Neural crest cell (in vitro differentiated cells): ENCODE measurements at places on chromosomes 6 and 20.

DNA sequence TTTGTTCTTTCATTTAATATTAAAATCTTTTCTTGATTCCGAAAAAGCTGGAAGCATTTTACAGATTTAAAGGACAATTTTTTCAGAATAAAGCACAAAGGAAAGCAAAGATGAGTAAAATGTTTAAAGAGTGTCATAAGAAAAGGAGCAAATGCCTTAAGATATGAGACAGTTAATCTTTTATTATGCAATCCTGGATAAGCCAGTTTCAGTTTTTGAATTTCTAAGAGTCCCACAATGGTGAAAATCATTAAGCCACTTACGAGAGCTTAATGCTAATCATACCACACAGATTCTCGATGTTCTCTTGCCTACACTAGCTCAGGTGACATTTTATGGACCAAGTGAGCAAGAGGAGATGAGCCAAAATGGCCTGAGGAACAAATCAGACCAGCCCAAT is 103.7 kb upstream of the RNF217 start:
- H3K4me1 ChIP-seq: no peaks in the 10 kb centered on the region

DNA sequence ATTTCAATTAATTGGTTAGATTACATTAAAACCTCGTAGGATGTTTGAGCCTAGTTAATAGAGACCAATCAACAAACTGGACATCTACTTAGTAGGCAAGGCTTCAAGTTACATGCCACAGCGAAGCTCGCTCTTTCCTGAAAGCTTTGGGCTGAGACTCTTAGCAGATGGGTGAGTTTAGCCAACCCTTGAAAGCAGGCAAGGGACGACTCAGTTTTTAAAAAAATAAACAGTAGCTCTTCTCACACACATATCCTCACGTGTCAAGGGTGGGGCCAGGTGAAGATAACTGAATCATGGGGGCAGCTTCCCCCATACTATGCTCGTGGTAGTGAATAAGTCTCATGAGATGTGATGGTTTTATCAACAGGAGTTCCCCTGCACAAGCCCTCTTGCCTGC is 775 bp downstream of the MTFR2 start:
- DNase-seq: no peak
- peak overlapping the region; percentile 96 for H3K4me3 ChIP-seq
- H3K27me3 ChIP-seq: peaks cover 15% of the 10 kb centered on the region
- peaks cover 27% of the 10 kb centered on the region for H3K4me1 ChIP-seq
- H3K27ac ChIP-seq: no peak overlapping the region

DNA sequence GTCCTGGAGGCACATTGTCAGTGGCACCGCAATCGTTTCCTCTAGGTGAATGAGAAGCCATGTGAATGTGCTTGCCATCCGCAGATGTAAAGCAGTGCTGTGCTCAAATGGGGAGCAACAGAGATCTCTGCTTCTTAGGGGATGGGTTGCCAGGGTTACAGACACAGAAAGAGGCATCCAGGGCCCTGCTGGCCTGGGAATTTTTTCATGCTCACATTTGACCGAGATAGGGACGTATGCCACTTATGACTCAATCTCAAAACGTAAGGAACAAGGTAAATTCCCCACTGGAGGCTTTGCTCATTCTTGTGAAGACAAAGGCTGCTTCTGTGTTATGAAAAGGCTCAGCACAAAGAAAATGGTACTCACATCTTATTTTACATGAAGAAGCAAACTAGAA is 11.0 kb downstream of the C6orf118 start:
- no peaks in the 10 kb centered on the region for H3K27me3 ChIP-seq
- no peak overlapping the region for H3K4me3 ChIP-seq
- H3K4me1 ChIP-seq: peaks cover 31% of the 10 kb centered on the region
- no peak overlapping the region for H3K27ac ChIP-seq
- peaks cover 18% of the 10 kb centered on the region for H3K36me3 ChIP-seq

DNA sequence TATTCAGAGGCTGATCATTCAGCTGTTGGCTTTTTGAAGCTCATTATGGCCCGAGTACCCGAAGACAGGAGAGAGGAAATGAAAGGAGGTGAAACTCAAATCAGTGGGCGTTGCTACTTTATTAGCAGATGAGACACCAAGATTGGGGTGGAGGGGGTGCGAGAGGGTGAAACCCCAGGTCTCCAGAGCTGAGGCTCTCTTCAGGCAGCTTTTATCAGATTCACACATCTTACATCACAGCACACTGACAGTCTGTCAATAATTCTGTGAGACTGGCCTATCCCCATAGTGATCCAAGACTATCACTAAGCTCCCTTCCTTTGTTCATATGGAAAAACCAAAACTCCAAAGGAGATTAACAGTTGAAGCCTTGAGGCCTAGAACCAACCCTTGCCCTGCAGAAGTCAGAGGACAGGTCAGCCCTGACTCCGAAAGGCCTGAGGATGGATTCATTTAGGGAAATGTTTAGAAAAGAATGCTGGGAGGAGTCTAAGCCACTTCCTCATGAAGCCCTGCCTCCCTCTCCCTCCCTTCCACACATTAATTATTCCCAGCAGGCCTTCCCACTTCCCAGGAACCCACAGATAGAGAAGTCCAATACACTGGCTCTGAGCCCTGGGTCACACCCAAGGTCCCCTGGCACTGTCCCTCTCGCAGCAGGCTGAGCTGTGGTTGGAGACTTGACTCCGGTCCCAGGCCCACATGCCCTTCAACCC is 23.2 kb downstream of the TRERF1 start:
- peak overlapping the region; percentile 9 for H3K27ac ChIP-seq
- peaks cover 29% of the 10 kb centered on the region for H3K4me1 ChIP-seq
- H3K36me3 ChIP-seq: peaks cover 10% of the 10 kb centered on the region
